ENCODE measurements at places on chromosomes 1 and 21.

DNA sequence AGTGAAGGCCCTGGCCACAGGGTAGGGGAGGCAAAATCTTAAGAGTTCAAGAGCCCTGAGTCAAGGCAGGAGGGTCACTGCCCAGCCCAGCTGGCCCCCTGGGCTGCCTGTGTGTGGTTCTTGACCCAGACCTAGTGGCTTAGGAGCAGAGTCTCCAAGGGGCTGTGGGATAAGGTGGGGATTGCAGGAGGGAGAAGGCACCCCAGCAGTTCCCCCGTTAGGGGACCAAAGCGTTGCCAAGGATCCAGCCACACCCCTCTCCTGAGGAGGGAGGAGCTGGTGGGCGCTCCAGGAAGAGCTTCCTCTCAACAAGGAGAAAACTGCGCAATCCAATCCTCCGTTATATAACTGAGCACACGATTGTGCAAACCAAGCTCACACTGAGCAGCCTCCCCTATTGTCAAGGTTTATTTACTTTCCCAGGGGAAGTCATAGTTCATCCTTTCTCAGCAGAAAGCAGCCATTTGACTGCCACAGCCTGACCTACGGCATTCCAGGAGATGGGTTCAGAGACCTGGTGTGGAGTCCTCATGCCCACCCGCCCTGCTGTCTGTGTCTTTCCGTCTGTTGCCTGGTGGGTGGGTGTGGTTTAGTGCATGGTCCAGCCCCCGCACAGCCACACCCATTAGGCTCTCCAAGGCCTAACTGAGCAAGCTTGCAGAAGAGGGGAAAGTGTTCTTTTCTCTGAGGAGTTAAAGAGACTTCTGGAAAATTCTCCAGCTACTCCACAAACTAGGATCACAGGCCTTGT lies 3.5 kb downstream of the EPHX1 start:
- DNase-seq = no peak

DNA sequence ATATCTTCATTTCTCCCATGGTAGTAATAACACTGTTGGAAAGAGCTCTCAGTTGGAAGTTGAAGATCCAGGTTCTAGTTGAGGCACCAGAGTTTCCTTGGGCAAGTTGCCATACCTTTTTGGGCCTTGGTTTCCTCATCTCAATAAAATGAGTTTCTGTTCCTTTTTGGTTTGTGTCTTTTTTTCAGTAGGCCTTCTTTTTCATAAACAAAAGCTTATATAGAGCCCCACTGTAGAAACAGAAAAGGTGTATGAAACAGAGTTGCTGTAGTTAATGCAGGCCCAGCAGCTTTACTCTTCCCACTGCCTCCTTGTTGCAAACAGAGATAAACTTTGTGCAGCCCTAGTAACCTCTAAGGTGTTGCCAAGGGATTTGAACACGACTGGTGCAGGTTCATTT lies 41.7 kb downstream of the WNT4 start:
- no peak for DNase-seq

DNA sequence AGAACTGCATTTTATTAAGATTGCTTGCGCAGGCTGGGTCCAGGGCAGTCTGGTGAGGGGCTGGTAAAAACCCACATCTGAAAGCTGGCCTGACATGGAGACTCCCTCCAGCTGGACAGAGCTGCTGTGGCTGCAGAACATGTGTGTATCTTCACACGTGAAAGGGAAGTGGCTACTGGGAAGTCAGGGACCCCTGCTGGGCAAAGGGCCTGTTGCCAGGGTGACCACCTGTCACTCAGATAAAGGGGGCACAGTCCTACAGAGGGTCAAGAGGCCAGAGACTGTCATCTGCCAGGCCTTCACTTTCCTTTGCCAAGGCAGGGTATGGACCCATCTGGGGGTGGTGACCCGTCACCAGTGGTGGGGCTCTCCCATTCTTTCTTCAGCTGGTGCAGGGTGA lies 17.5 kb downstream of the NKAIN1 start:
- no peak for DNase-seq

DNA sequence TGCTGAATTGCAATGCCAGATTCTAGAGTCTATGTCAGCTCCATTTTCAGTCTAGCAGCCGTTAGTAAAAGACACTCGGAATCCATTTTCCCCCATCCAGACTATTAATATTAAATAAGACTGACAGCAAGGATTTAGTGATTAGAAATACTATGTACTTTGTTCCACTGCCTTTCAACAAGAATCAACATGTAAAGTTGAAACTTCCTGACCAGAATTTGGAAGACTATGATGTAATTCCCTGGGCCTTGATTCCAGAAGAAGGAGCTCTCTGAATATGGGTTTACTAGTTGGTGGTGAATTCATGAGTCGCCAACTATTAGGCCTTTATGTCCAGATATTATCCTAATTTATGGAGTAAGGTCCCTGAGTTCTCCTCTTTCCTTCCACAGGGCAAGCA lies 24.8 kb downstream of the KDM1A start:
- DNase-seq = no peak

DNA sequence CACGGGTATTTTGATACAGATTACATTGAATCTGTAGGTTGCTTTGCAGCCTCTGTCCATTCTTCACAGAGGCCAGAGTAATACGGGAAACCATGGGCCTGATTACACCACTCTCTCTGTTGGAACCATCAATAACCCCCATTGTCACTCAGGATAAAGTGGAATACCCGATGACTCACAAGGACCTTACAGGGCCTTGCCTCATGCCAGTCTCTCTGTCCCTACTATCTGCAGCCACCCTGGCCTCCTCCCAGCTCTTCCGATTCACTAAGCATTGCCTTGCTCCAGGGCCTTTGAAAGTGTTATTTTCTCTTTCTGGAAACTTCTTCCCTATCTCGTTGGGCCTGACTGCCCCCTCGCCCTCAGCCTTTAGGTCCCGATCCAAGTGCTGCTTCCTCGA lies 61.7 kb downstream of the HMGB4 start:
- DNase-seq = no peak

- no peak for DNase-seq
These were observed 133.6 kb upstream of the RAB4A start for GRCh38 chr1:229137271-229137670.

- DNase-seq = no peak
These were observed 125.1 kb downstream of the NFIA start for GRCh38 chr1:61207416-61207815.

DNA sequence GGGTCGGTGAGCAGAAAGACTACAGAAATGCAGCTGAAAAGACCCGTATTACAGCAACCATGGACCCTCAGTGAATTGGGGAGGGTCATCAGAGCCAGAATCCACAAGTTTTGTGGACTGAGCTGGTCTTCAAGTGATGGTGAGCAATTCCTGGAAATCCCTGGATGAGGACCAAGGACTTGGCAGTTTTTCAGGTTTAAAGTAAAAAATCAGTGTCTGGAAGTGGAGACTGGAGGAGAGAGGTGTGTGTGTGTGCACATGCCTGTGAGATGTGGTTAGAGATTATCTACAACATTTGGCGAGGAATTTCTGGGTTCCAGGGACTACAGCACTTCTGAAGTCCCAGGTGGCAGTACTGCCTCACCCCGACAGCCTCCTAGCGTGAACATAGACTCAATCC lies 56.4 kb downstream of the KIRREL1 start:
- DNase-seq = no peak

DNA sequence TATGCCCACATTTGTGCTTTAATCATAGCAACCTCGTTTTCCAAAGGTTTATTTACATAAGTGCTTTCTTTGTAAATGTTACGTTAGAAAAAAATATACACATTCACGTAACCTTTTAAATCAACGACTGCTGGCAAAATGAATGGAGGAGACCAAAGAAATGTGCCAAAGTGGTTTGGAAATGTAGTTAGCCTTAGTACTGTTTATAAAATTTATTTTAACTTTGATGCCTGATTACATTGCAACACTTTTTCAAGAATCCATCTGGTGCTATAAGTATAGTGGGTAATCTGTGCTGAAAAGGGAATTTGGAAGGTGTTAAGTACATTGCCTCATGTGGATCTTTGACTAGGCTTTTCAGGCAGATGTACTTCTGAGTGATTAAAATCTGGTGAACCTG lies 108.9 kb downstream of the IFI44 start:
- DNase-seq = no peak

DNA sequence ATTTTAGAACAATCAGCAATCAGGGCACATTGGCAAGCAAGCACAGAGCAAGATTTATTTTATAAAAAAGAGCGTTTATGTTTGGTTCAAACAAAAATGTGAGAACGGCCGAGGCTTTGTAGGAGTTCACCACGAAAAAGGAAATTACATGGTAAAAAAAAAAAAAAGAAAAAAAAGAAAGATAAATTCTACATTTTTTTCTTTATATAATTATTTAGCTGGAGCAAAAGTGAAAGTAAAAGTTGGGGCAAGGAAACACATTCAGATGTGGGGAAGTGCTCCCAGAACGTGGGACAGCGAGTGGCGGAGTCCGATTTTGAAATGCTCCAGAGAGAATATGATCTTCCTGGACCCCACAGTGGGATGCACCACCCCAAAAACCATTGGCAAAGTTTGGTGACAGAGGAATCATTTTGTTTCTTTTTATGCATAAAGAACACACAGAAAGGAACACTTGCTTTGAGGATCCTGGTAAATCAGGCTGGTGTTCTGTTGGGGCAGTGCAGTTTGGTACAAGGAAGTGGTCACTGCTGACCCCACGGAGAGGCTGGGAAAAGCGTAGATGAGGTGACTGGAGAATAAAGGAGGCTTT lies 16.3 kb upstream of the ATP5PO start:
- no peak for DNase-seq

DNA sequence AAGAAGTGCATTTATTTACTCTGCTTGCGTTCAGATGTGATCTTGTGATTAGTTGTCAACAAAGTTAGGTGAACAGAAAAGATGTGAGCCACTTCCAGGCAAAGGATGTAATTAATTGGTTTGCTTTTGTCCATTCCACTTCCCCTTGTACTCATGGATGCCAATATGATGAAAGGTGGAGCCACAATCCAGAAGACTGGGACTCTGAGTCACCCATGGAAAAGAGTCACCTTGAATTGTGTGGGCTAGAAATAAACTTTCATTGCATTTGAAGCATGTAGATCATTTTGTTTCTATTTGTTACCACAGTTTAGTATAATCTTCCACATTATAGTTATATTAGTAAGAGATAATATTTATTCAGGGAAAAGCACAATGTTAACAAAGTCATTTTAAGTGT lies 684.2 kb downstream of the LTN1 start:
- no peak for DNase-seq

DNA sequence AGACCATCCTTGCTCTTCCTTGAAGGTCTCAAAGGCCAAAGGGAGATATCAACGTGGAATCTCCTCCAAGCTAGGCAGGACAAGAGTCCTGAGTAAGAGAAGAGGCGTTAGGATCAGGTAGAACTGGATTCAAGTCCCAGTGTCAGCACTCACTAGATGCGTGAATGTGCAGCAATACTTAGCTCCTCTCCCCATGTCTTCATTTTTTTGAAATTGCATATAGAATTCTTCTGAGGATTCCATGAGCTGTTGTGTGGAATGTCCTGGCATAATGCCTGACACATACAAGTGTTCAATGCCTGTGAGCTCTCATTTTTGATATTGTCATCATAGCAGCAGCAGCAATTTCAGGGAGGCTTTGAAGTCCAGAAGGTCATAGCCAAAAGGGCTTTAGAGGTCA lies 333.2 kb downstream of the KCNH1 start:
- DNase-seq = no peak

DNA sequence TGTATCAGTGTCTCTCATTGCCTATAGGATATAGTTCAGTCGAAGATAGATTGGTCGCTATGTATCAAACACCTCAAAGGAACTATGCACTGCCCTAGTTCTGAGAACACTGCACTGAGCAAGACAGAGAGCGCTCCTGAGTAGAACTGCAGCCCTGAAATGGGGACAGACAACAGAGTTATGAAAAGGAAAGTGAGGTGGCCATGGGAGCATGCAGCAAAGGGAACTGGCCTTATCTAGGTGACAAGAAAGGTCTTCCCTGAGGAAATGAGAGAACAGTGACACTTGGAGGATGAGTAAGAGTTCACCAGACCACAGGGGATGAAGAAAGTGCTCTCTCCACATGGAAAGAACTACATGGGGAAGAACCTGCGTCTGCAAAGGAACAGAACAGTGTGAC lies 7.5 kb upstream of the G0S2 start:
- DNase-seq = no peak

GRCh38 chr1:74713849-74714248 lies 19.0 kb downstream of the CRYZ start:
- no peak for DNase-seq

- no peak for DNase-seq
These were observed 29.4 kb upstream of the CSF1 start for GRCh38 chr1:109880971-109881894.

GRCh38 chr1:8992936-8993687 lies 33.1 kb downstream of the SLC2A7 start:
- DNase-seq = no peak

GRCh38 chr1:207969528-207969927 lies 58.6 kb upstream of the CD34 start:
- no peak for DNase-seq

DNA sequence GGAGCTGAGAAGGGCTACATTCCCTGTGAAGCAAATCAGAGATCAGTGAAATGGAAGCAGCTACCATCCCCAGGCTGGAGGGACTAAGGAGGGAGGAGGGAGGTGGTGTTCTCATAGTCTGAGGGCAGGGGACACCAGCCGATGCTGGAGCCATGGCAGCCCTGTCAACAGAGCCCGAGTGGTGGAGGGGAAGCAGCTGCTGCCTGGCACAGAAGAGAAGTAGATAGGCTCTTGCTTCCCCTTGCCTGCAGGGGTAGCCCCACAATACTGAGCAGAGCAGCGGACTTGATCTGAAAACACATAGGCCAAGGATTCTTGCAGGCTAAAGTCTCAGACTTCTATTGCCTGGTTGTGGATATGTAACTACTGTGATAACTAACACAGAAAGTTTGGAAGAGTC lies 255.1 kb downstream of the FGGY start:
- DNase-seq = no peak

DNA sequence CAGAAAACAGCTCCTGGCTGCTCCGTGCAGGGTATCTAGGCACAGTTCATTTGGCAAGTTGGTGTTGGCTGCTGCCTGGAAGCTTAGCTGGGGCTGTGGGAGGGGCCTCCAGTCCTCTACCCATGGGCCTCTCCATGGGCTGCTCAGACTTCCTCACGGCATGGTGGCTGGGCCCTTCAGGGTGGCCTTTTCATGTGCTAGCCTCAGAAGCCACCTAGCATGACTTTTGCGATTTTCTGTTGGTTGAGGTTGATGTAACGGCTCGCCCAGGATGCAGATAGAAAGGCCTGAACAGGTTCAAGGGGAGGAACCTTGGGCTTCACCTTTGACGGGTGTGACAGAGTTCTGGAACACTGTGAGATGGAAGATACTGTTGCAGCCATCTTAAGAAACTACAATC lies 25.8 kb upstream of the LHX4 start:
- no peak for DNase-seq

DNA sequence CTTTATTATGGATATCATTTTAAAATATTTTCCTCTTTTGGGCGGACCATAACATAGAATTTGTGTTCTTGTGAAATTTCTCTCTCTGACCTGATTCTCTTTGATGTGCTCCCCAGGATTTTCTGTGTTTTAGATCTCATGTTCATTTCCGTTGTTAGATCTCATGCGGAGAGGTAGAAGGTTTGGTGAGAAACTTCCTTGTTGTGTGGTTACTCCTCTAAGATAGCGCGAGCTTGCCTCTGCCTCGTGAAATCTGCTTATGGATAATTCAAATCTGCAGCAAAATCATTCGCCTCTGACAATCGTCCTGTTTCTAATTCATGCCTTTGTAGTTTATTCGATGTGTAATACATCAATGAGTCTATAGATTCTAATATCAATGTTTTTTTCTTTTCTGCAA lies 580.4 kb downstream of the USP25 start:
- no peak for DNase-seq

GRCh38 chr1:193275773-193276172 lies 89.4 kb upstream of the B3GALT2 start:
- DNase-seq = no peak

- no peak for DNase-seq
These were observed 6.1 kb downstream of the NPL start for GRCh38 chr1:182795563-182796228.
